H9 (cell line): ENCODE measurements at places on chromosomes 16 and 17. TPM values are rescaled to one million over a fixed set of nuclear protein-coding genes. Genes with fewer than 3 reads are reported as not detected.

GRCh38 chr17:7058831-7059447 lies 15.0 kb upstream of the SLC16A11 start:
- DNase-seq, result no peak

The CDH1 gene
- 202 and 237 TPM in 2 replicates for total RNA-seq

The KRT36 gene
- total RNA-seq, result not detected in 2 replicates

The ERN2 gene
- total RNA-seq, result 1.2 and 2.1 TPM in 2 replicates

GRCh38 chr16:54962045-54962444 lies 31.4 kb downstream of the IRX5 start:
- no peak for DNase-seq

DNA sequence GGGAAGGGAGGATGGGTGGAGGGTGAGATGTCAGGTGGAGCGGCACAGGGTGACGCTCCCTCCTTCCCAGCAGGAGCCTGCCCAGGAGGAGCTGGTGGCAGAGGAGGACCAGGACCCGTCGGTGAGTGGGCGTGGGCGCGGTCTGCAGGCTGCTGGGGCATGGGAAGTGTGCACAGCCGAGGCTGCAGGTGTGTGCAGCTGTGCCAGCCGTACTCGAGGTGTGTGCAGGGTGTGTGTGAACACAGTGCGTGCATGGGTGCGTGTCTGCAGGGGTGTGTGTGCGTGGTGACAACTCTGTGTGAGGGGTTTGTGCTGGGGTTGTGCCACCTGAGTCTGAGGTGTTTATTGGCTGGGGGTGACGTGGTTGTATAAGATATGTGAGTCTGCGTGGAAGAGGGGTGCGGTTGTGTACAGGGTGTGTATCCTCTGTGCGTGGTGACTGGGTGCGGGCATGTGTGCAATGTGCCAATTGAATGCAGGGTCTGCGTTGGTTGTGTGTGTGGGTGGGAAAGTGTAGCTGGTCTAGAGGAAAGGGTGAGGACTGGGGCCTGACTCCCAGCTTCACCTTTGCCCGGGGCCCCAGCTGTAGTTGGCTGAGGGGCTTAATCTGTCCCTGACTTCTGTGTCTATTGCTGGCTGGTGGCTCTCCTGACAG lies 670 bp downstream of the TNFSF12 start:
- DNase-seq, result no peak

The CHST4 gene
- 5.9 and 6.8 TPM in 2 replicates for total RNA-seq

The ABCA6 gene
- not detected in 2 replicates for total RNA-seq

DNA sequence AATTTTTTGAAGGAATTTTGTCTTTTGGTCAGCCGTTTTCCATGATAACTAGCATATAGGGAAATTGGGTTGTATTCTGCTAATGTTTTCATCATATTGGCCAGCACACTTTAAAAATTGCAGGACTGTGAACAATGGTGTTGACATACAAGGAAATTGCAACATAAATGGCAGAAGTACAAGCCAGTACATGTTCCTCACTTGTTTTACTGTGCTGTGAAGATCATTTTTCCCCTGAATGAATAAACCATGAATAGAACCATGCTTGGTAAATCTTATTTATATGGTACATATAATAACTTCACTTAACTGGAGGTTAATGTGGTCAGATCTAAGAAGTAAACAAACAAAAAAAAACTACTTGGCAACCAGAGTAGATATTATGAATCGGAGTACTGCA lies 22.8 kb downstream of the OMG start:
- no peak for DNase-seq

The CDH16 gene
- not detected in 2 replicates for total RNA-seq

DNA sequence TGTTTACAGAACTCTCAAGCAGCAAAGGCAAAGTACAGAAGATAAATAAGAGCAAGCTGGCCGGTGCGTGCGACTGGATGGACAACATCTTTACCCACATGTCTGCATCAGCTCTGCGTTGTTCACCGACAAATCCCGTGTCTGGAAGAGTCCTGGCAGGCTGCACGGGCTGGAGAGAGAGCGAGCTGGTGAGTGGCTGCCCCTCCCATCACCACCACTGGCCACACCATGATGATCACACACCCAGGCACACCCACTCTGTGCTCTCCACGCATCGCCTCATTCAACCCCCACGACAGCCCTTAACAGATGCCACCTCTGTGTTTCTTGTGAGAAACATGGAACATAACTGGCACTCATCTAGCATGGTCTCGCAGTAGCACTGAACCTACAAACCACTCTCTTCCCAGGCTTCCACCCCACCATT lies 59.2 kb downstream of the ANKRD11 start:
- no peak for DNase-seq

The HOXB13 gene
- not detected in 2 replicates for total RNA-seq
